Panc1 (cell line): ENCODE measurements at places on chromosomes 4 and X. TPM values are rescaled to one million over a fixed set of nuclear protein-coding genes. Genes with fewer than 3 reads are reported as not detected.

- H3K4me3 ChIP-seq: no peak overlapping the region
- H3K36me3 ChIP-seq: peaks cover 33% of the 10 kb centered on the region
- no peak overlapping the region for H3K27ac ChIP-seq
- H3K27me3 ChIP-seq: no peaks in the 10 kb centered on the region
Observed at GRCh38 chr4:56469489-56470210, 2.2 kb downstream of the SRP72 start.

- H3K27ac ChIP-seq: no peak overlapping the region
- no peak overlapping the region for H3K4me3 ChIP-seq
- no peaks in the 10 kb centered on the region for H3K36me3 ChIP-seq
- H3K4me1 ChIP-seq: peaks cover 7% of the 10 kb centered on the region
Observed at GRCh38 chr4:184444215-184444952, 30.0 kb downstream of the IRF2 start.

DNA sequence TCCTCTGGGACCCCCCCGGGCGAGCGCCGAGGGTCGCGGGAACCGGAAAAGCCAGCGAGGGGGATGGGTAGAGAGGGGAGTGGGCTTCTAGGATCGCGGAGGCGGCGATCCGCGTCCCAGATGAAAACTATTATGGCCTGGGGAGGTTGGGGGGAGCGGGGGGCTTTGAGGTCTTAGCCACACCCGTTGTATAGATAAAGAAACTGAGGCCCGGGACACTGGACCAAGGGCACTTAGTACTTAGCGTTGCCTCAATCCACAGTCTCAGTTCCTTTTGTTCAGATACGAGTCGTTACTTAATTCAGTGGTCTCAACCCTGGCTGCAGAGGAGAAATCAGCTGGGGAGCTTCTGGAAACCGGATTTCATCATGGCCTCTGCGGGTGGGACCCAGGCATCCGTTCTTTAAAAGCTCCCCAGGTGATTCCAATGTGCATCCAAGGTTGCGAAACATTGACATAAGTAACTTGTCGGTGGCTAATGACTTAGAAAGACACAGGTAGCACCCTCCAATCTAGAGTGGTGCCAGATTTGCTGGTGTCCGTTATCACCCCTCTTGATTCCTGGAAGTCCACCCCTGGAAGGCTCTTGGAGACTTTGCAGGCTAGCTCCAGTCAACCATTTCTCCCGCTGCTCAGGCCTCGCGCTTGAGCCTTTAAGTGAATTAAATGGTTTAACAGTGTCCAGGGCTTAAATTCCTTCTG lies 90.7 kb downstream of the GEMIN8 start:
- H3K4me3 ChIP-seq: no peak overlapping the region
- H3K36me3 ChIP-seq: no peaks in the 10 kb centered on the region
- no peak overlapping the region for H3K27ac ChIP-seq
- H3K4me1 ChIP-seq: no peaks in the 10 kb centered on the region
- H3K27me3 ChIP-seq: no peaks in the 10 kb centered on the region
- no peak for DNase-seq

DNA sequence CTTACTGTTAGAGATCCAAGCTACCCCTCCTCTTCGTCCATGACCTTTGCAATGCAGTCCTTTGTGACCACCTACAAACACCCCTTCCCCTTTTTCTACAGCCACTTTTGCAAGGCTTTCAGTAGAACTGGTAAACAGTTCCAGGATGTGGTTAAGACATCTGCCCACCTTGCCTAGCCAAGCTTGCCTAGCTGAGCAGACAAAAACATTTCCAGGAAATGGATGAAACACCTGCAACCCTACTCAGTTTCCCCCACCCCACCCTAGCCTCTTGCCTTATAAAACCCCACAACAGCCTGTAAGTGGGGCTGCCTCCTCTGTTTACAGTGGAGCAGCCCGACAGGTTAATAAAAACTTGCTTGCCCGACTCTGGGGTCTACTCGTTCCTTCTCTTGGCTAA lies 133.8 kb downstream of the ZC4H2 start:
- H3K27ac ChIP-seq: no peak overlapping the region
- H3K4me1 ChIP-seq: no peaks in the 10 kb centered on the region

- H3K4me3 ChIP-seq: no peak overlapping the region
- H3K27me3 ChIP-seq: no peaks in the 10 kb centered on the region
- no peak overlapping the region for H3K27ac ChIP-seq
- no peaks in the 10 kb centered on the region for H3K4me1 ChIP-seq
Observed at GRCh38 chr4:11416071-11416766, 12.5 kb downstream of the HS3ST1 start.

DNA sequence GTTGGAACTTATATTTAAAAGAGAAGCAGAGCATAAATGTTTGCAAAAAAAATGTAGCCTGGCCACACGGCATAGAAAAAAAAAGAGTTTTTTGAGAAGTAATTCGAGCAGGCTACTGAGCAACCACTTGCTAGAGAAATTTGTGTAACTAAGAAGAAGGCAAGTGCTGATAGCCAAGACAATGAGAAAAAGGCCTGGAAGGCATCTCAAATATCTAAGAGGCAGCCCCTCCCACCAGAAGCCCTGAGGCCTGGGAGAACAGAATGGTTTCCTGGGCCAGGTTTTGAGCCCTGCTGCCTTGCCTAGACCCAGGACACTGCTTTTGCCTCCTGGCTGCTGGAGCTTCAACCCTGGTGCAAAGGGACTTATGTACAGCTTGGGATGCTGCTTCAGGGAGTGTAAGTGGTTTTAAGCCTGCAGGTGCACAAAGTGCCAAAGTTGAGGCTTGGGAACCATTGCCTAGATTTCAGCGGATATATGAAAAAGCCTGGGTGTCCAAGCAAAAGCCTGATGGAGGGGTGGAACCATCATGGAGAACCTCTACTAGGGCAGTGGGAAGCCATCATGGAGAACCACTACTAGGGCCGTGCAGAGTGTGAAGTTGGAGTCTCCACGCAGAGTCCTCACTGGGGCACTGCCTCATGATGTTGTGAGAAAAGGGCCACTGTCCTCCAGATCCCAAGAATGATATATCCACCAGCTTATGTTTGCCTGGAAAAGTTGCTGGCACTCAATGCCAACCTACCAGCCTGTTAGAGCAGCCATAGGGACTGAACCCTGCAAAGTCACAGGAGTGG lies 9.7 kb downstream of the TECRL start:
- H3K4me3 ChIP-seq: no peak overlapping the region
- no peaks in the 10 kb centered on the region for H3K4me1 ChIP-seq
- no peak for DNase-seq

DNA sequence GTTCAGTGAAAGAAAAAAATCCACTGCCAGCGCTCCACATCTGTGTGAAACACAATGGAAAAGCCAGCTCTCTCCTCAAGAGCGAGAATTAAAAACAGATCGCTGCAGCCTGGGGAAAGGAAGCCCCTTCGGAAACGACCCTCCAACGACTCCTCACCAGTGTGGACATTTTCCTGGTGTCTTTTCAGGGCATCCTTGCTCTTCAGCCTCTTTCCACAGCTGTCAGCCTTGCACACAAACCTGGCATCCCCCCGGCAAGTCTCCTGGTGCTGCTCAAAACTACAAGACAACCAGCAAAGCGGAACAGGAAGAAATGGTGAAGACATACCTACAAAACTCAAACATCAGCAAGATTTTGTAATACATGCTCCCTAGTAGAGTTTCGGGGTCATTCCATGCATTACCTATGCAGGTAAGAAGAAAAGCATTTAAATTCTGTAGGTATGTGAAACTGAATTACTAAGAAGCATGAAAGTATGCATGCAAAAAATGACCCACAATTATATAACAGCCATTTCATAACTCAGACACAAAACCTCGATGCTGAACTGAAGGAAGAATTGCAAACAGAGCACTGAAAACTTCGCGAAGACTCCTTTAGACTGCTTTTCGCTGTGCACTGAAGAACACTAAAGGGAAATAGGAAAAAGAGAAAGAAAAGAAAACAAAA lies 106.1 kb downstream of the PRDM5 start:
- no peaks in the 10 kb centered on the region for H3K4me1 ChIP-seq
- no peak overlapping the region for H3K4me3 ChIP-seq
- H3K27me3 ChIP-seq: no peaks in the 10 kb centered on the region
- no peaks in the 10 kb centered on the region for H3K36me3 ChIP-seq
- no peak overlapping the region for H3K27ac ChIP-seq
- DNase-seq: no peak

DNA sequence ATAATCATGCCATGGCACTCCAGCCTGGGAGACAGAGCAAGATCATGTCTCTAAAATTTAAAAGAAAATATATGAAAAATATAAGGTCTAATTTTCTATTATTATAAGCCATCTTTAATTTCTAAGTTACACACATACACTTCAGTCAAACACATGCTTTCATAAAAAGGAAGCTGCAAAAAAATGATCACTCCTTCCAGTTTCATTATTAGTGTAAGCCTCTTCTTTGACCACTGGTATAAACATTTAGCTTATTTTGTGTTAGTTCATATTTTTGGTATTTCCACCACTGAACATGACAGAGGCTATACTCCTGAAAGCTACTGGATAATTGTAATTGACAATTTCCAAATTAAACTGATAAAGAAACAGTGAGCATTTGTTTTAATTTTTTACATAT lies 163.3 kb upstream of the USP38 start:
- H3K27ac ChIP-seq: no peak overlapping the region
- no peaks in the 10 kb centered on the region for H3K4me1 ChIP-seq
- no peak for DNase-seq
- H3K36me3 ChIP-seq: no peaks in the 10 kb centered on the region
- no peak overlapping the region for H3K4me3 ChIP-seq
- no peaks in the 10 kb centered on the region for H3K27me3 ChIP-seq

DNA sequence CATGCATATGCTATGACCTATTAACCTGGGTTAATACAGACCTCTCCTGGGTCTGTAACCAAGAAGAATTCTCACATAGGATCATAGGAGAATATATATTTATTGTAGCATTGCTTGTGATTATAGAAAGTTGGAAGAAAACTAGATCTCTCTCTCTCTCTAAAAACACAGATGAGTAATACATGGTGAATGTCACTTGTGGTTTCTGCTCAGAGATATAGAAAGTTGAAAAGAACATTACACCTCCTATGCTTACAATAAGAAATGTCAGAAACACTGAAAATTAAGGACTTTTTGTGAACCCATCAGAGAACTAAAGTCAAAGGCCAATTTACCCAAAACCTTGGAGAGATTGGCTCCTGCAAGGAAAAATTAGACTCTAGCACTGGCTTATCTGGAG lies 1389.5 kb downstream of the FAM133A start:
- H3K36me3 ChIP-seq: no peaks in the 10 kb centered on the region
- DNase-seq: no peak
- H3K4me3 ChIP-seq: no peak overlapping the region
- no peaks in the 10 kb centered on the region for H3K27me3 ChIP-seq
- H3K27ac ChIP-seq: no peak overlapping the region

DNA sequence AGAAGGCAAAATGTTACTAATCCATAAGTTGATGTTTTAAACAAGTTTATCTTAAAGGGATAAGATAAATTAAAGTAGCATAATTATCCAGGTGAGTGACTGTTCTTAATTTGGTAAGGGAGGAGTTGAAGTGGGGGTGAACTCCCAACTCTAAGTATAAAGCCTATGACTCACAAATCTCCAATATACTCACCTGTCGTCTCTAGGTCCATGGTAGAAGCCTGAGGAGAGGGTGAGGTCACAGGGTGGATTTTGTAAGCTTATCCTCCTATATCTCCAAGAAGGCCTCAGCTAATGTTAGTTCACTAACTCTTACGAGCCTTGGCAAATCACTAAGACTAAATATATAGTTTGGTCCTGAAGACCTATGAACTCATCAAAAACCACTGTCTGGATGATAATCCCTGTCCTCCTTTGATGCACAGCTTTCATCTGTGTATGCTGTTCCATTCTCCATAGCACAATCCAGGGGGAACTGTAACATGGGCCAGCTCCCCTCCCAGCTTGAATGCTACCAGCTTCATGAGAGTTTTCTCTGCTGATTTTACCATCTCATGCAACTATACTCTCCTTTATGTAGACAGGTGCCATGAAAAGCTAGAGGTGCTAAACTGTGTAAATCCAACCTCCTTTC lies 158.7 kb downstream of the BTC start:
- no peaks in the 10 kb centered on the region for H3K27me3 ChIP-seq
- no peak for DNase-seq
- no peak overlapping the region for H3K4me3 ChIP-seq
- H3K36me3 ChIP-seq: no peaks in the 10 kb centered on the region
- H3K4me1 ChIP-seq: no peaks in the 10 kb centered on the region

DNA sequence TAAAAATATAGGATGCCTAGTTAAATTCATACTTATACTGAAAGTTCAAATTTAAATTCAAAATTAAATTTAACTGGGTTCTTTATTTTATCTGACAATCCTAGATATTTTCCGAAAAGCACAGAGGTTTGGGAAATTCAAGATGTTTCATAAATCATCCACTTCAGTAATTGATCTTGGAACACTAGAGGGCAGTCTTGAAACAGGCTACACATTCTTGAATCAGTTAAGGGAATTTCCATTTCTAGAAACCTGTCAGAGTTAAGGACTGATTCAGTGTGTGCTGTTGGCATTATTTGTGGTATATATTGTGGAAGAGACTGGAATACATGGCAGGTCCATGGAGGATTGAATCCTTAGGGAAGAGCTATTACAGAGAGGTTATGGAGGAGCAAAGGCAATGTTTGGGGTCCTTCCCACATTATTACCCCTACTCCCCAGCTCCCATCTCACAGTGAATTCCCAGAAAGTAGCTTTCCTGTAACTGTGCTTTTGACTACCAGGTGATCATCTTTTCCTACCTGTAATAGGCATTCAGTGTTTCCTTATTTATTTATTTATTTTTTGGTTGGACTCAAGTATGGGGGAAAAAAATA lies 92.9 kb downstream of the EGF start:
- no peak overlapping the region for H3K27ac ChIP-seq
- H3K27me3 ChIP-seq: no peaks in the 10 kb centered on the region

DNA sequence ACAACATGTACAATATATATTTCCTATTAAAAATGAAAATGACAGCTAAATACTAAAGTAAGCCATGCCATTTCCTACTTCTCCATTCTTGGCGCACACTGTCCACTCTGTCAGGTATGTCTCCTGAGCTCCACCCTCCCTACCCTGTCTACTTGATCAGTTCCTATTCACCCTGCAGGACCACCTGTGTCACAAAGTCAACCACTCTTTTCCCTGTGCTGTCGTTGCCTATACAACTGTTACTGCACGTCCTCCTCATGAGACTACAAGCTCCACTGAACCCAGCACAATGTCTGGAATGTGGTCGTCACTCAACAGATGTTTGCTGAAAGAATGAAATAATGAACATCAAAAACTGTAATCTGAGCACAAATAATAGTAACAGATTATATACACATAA lies 54.9 kb downstream of the SLC9A7 start:
- H3K4me1 ChIP-seq: peaks cover 2% of the 10 kb centered on the region; the same call in 1 of the 2 replicates
- H3K27ac ChIP-seq: no peak overlapping the region
- no peaks in the 10 kb centered on the region for H3K27me3 ChIP-seq

Gene GAGE13
- total RNA-seq: not detected

Gene SPARCL1
- total RNA-seq: 0.57 TPM

Gene TNIP3
- not detected for total RNA-seq

Gene CNKSR2
- not detected for total RNA-seq

Gene CT55
- not detected for total RNA-seq

Gene HNRNPH2
- total RNA-seq: 91.5 TPM
